ENCODE measurements at places on chromosomes 1 and 21.

GRCh38 chr1:54279457-54279856 lies 79.5 kb downstream of the MRPL37 start:
- DNase-seq: no peak

DNA sequence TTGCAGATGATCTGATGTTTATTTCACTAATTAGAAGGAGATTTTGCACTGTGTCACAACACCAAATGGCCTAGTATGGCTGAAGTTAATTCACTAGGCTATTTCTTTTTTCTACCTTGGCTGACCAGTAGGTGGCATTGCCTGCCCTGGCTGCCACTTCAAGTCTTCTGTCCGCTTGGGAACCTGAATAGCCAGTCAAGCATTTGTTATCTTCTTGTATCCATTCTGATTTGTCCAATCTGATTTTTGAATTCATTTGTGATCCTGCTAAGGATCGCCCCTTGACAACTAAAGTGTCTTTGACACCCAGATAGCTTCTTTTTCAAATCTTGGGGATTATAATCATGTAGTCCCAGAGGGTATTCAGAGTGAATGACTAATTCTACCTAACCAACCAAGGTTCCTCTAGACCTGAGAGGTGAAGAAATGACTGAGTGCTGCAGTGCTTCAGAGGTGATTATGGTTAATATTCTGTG lies 99.4 kb downstream of the GIPC2 start:
- peak; percentile 66 for DNase-seq

GRCh38 chr1:206790502-206791250 lies 18.4 kb upstream of the IL10 start:
- DNase-seq: no peak

- no peak for DNase-seq
Measured at GRCh38 chr1:36253161-36253862, 29.1 kb downstream of the THRAP3 start.

- DNase-seq: no peak
Measured at GRCh38 chr1:17908945-17909344, 153.8 kb downstream of the ACTL8 start.

GRCh38 chr1:157849229-157849875 lies 7.7 kb upstream of the CD5L start:
- DNase-seq: no peak

DNA sequence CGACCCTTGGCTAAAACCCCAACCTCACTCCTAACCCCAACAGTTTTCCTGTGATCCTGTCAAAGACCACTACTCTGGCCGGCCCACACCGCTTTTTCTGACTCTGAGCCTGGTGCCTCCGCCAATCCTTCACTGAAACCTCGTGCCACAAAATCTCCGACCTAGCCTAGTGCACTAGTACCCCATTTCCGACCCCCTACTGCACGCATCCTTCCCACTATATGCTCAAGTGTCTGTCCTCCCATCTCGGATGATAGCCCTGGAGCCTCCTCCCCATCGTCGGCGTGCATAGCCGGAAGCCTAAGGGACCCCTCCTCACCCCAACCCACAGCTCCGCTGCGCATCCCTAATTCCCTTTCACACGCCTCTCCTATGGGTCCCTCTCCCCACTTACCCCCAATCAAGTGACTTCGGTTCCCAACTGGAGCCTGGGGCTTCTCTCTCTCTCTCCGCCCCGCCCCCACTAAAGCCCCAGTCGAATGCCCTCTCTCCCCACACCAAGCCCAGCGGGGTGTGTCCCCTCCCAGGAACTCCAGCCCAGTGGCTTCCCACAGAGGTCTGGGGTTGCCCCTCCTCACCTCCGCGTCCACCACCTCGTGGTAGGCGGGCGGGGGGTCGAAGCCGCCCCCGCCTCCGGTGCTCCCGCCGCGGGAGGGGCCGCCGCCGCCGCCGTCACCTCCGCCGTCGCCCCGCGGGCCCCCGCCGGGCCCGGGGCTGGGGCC lies 791 bp downstream of the USP24 start:
- DNase-seq: no peak

- DNase-seq: no peak
Measured at GRCh38 chr1:151624783-151625182, 12.9 kb downstream of the SNX27 start.

DNA sequence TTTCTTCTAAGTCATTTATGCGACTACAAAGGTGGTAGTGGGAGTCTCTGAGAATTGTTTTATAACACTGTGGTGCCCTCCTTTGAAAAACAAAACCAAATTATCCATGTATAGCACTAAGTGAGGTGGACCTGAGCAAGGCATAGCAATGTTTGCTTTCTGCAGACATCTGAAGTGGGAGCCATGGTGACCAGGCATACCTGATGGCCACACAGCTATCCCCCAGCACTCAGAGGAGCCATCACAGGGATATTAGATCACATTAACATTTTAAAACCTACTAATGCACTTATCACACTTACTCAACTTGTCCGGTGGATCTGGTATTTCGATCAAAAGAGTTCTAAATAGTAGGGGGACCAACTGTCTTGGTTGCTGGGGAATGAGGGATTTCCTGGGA lies 24.8 kb upstream of the AVPR1B start:
- DNase-seq: no peak

DNA sequence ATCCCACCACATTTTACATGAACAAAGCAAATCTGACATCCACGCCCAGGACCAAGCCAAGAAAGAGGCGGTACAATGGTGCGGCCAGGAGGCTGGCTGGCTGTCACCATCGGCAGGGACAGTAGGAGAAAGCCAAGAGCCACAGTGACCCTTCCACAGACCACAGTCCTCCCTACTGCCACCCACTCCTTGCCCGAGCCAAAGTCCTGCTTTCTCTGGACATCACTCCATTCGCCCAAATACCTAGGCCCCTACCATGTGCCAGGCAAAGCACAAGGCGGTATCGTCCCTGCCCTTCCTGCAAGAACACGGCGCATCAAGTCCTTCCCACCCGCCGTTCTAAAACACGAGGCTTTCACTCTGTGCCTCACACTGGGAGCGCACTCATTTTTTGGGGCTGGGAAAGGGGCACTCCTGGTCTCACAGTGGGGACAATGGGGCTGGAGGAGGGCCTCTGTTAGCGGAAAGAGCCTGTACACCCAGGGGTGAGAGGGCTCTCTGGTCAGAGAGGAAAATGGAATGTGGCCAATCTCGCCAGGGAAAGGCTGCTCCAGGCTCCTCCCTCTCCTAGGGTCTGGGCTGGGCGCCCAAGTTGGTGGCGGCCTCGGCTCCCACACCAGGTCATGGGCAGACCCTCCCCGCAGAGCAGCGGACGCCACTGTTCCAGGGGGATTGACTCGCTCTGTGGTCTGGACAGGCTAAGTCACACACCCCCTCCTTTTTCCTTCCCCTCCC lies 26.5 kb downstream of the SSBP3 start:
- no peak for DNase-seq

DNA sequence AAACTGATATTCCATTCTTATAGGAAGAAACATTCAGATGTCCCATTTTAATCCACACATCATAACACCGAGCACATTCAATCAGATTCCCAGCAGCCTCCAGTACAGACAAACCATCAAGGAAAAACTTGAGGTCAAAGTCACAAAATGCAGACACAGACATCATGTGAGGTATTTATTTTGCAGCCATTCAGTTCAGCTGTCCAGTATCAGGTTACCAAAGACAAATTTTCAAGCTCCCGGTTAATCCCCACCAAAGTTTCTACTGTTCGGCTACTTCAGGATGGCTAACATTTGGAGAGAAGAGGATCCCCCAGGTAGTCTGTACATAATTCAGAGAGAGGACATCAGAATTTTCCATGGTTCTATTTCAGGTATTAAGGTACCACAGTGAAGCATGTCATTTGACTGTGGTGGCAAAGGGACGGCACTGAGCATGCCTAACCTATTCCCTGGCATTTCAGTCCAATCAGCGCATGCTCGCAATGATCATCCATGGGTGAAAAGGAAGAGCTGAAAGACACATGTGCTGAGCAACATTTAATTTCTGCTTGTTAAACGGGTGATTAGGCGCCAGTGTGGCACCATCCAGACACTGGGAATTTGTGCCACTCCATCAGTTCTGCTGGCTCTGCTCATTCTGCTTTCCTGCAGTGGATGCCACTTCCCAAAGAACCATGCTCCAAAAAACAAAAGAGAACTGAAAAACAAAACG lies 13.6 kb upstream of the NDC1 start:
- DNase-seq: no peak

- DNase-seq: no peak
Measured at GRCh38 chr1:160885042-160885441, at the start of gene ITLN1. TSS of gene ITLN1 (minus strand) at chr1:160885180. CDS start at chr1:160884877, 303 bp downstream.

Measured in AG09319 (cell line).